ENCODE measurements at places on chromosomes 1 and 21.

- no peak for DNase-seq
Observed at GRCh38 chr1:171180670-171181069, 4.4 kb upstream of the FMO2 start.

DNA sequence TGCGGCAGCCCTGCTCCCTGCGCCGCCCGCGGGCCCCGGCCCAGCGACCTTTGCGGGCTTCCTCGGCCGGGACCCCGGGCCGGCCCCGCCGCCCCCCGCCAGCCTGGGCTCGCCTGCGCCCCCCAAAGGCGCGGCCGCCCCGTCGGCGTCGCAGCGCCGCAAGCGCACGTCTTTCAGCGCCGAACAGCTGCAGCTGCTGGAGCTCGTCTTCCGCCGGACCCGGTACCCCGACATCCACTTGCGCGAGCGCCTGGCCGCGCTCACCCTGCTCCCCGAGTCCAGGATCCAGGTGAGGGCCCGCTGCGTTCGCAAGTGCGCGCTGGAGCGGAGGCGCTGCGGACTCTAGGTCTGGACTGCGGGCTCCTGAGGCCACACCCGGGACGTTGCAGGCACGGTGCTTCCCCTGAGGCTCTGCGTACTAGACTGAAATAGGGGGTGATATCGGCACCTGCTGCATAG is 351 bp downstream of the MIXL1 start:
- DNase-seq, result no peak

DNA sequence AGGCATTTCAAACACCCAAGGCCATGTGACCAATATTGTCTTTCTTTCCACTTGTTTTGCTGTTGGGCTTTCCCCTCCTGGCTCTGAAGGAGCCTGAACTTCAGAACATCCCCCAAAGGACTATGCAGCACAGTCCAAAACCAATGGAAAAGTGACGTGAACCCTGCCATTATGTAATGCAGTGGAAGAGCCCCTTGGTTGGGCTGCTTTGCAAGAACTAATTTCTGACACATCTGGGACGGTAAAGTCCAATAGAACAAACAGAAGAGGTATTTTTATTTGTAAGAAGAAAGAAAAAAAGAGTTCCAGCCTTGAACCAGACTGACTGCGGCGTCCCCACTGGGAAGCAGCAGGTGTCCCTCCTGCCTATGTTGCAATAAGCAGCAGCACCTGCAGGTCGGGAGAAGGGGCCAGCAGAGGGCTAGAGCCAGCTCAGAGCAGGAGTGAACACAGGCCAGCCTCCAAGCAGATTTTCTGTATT is 116.7 kb downstream of the CDC7 start:
- no peak for DNase-seq

GRCh38 chr1:12610305-12610935 is 7.6 kb downstream of the DHRS3 start:
- no peak for DNase-seq

GRCh38 chr1:3190256-3191041 is 121.4 kb downstream of the PRDM16 start:
- no peak for DNase-seq

Data from non-pigmented ciliary epithelial cell (primary cell).